ENCODE measurements at places on chromosomes 6 and 20.

DNA sequence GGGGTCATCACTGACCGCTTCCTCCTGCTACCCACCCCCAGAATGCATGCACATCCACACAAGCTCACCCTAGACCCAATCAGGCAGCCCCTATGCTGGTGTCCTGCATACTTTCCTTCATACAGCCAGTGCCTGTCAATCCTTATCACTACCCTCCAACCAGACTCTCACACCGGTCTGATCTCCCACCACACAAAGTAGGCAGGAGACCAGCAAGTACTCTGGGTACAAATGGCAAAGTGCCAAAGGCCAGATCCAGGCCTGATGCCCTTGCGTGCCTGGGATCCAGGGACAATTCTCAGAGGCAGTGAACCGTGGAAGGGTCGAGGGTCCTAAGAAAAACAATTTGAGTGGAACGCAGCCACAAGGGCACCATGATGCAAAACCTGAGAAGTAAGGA lies 114.2 kb downstream of the HIVEP2 start:
- no peak for DNase-seq

GRCh38 chr6:111269401-111269970 lies 182.2 kb downstream of the SLC16A10 start:
- DNase-seq, result no peak

DNA sequence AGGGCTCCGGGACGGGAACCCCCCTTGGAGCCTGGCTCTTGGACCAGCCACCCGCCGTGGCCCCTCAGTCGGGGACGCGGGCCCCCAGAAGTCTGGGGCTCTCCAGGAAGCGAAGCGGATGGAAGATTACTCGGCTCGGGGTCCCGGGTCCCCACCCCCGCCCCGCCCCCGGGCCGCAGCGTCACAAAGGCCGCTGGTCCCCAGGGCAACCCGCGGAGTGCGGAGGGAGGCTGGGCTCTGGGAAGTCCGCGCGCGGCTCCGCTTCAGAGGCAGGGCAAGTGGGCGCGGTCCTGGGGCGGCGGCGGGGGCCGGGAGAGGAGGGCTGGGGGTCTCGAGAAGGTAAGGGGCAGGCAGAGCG lies at the start of gene FNDC11:
Gene FNDC11, plus strand, starts transcription at position 227 of the 358 bp plus-strand sequence. CDS start 1,505 bp downstream, outside the sequence.
- no peak for DNase-seq

GRCh38 chr20:35276408-35276807 lies 1.5 kb downstream of the MMP24OS start:
- DNase-seq, result no peak

DNA sequence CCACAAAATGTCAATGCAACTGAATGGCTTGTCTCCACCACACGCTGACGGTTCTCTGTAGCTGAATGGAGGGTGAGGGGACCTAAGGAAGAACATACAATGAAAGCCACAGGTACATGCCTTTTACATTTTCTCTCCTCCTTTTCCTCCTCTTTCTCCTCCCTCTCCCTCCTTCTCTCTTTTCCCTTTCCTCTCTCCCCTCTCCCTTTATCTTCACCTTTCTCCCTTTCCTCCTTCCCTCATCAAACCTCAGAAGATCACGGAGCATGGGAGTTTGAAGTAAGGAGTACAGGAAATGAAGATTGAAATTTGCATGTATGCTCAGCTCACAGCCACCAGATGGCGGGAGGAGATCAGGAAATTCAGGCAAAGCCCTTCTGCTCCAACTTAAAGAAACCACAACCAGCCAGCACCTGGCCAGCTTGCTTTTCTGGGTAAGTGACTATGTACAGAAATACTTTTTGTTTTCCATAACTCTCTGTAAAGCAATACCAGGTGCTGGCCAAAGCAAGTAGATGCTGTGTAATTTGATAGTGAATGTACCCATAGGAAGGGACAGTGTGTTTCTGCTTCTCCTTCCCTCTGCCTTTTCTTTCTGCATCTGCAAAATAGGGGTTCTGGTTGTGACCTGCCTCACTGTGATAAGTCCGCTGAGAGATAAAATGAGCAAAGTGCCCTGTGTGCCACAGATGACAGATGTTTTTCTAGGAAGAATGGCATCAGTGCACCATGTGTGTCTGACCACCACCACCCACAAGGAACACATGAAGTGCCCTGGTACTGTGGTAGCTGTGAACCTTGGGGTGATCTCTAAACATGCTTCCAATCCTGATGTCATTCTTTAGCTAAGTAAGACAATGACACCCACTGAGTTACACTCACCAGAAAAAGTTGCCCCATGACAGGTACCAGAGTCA lies 18.6 kb upstream of the FOXO3 start:
- peak; percentile 85 for DNase-seq

GRCh38 chr20:29319725-29320124 lies 1937.7 kb upstream of the DEFB115 start:
- DNase-seq, result no peak

DNA sequence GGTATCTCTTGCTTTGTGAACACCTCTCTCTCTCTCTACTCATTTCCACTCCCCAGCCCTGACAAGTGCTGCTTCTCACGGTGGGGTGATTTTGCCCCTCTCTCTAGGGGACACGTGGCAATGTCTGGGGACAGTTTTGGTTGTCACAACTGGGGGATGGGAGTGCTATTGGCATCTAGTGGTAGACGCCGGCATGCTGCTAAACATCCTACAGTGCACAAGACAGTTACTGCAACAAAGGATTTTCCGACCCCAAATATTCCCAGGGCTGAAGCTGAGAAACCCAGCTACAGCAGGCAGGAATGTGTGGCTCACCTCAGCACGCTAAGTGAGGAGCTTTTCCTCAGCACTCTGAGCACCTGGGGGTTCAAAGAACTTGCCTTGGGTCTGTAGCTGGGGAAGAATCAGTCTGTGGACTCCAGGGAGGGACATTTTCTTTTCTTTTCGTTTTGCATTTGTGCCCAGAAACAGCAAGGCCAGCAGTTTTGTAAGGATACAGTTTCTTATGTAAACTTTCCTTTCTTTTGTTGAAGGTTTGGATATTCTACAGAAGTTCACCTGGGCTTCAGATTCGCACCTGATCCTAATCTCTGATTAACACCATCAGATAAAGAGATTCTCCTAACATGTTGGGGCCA lies 246.9 kb upstream of the ZFP64 start:
- no peak for DNase-seq

GRCh38 chr6:13508711-13509705 lies 21.6 kb upstream of the GFOD1 start:
- DNase-seq, result peak; percentile 18

- no peak for DNase-seq
Measured at GRCh38 chr6:97019315-97019714, 94.8 kb downstream of the KLHL32 start.

DNA sequence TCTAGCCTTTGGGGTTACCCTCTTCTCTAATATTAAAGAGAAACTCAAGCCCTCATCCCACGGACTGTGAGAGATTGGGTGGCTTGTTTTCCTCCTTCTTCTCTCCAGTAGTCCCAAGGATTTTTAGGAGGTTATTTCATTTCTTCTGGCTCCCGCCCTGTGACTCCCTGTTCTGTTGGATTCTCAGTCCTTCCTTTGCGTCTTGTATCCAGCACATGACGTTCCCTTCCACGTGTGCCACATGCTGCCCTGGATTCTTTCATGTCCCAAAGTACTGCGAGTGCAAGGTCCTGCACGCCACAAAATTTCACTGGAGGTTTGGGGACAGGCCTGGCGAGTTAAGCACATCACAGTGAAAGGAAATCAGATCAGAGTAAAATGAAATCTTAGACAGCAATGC lies 213.4 kb downstream of the PACRG start:
- no peak for DNase-seq

DNA sequence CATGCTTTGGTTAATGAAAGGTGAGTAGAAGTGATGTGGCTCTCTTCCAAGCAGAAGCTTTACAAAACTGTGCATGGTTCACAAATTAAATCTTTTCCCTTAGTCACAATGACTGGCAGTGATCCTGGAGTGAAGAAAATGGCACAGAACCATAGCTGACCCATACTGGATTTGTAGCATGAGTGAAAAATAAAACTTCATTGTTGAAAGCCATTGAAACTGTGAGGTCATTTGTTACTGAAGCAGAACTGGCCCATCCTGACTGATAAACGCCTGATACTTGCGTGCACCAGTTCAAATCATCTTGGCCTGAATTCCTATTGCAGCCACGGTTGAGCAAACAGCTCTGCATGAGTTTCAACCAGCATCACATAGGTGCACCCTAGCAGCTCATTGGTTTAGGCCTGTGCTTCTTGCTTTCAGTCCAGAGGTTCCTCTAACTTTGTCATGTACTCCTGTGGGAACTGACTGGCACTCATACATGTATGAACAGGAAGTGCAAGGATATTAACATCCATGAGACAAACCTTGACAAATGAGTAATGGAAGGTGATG lies 40.5 kb downstream of the SAMD5 start:
- no peak for DNase-seq

DNA sequence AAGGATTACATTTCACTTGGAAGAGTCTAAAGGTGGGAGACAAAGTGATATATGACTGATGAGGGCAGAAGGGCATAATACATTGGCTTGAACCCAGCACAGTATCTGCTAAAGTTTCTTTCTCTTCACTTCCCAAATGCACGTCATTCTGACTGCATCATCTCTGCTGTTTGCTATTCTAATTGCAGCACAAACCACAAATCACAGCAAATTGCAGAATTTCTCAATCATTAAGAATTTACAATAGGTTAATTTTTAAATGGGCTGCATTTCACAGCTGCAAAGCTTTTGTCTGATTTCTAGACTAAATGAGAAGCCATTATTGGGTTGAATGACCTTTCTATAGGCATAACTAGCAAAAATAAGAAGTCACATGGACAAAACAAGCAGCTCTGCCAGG lies 337.0 kb downstream of the RNGTT start:
- DNase-seq, result no peak

DNA sequence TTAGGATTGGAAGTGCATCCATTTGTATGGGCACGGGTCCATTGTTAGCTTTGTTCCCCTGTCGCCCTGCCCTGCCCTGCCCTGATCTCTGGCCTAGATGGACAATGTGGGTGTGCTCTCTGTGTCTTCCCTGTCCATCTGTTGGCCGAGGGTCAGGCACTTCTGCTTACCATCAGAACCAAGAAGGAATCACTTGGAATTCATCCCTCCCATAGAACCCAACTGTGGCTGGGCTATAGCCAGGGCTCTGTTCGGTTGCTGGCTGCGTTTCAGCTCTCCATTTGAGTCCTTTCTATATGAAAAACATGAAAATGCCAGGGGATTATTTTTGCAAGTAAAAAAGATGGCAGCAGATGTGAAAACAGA lies 26.6 kb upstream of the TULP4 start:
- peak; percentile 49 for DNase-seq

DNA sequence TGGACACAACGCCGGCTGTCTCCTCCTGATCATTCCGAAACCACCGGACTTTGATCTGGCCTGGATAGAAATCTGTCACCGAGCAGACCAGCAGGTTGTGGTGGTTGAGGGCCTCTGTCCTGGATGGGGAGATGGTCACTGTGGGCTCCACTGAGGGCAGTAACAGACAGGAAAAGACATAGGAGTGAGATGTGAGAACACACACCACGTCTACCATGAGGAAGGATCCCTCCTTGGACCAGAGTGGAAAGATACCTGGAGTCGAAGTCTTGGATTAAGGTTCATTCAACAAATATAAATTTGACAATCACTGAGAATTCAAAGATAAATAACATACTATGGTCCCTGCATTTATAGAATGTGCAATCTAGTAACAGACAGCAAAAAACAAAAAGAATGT lies 4.4 kb downstream of the HLA-DQB1 start:
- no peak for DNase-seq

- no peak for DNase-seq
Measured at GRCh38 chr20:13028001-13028400, 19.2 kb downstream of the SPTLC3 start.

GRCh38 chr6:19210849-19211590 lies 626.1 kb upstream of the ID4 start:
- no peak for DNase-seq

DNA sequence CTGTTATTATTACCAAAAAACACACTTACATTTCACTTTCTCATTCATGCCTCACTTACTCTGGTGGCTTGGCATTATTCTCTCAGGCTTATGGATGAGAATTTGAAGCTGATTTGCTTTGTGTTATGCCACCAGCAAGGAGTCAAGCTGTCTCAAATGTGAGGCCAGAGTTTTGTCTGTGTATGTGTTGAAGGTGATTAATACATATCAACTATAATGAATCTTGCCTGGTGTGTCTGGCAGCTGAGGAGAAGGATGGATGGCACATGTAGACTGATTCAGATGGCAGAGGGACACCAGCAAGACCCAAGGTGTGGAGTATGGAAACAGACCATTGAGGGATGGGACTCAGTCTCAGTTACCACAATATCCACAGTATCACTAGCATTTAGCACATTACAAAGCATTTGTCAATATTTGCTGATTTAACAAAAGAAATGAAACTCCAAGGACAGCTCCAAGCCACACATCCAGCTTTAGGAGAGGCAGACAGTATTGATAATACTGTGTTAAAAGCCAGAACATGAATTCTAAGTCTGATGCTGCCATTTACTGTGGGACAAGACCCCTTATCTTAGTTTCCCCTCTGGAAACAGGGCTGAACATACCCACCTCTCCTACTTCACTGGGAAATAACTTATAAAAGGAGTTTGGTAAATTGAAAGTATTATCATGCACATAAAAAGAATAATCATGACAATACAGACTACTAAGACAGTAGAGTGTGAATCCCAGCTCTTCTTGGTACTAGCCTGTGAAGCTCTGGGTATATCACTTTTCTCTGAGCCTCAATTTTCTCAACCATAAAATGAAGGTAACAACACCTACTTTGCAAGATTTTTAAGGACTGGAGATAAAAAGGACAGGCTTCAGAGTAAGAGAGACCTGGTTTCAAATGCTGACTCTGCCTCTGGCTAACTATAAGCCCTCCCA lies 11.2 kb downstream of the BCL2L1 start:
- DNase-seq, result no peak

- no peak for DNase-seq
Measured at GRCh38 chr20:19056909-19057308, 155.5 kb upstream of the SLC24A3 start.

DNA sequence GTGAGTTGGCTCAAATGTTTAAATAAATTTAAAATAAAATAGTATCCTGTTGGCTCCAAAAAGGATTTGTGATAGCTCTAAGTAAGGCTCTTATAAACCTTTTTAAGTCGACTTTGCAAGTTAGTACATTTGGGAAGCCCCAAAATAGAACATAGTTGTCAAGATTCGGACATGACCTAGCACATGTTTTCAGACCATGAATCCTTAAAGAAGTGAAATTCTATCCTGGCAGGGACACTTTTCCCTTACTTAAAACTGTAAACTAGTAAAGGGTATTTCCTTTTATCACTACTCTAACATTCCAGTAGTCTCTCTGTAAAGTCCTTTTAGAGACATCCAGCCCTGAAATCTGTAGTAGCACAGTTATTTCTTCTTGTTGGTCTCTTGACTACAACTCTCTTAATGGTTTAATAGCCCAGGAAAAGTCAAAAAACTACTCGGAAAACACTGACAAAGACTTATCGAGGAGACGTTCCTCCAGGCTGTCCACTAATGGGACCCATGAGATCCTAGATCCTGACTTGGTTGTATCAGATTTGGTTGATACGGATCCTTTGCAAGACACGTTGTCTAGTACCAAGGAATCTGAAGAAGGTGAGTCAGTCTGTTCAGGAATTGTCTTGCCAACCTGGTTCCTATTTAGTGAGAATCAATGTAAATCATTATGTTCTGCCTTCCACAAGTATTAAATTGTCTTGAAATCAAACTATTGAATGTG lies 83.6 kb downstream of the SCAND1 start:
- peak; percentile 70 for DNase-seq

Measured in myocyte (in vitro differentiated cells).